ENCODE measurements at places on chromosomes 2 and 18. TPM values are rescaled to one million over a fixed set of nuclear protein-coding genes. Genes with fewer than 3 reads are reported as not detected.

- no peaks in the 10 kb centered on the region for H3K36me3 ChIP-seq
- H3K27ac ChIP-seq, result no peak overlapping the region
- DNase-seq, result no peak
- H3K4me3 ChIP-seq, result no peak overlapping the region
- H3K4me1 ChIP-seq, result no peaks in the 10 kb centered on the region
These were observed 259.4 kb downstream of the GPD2 start for GRCh38 chr2:156695595-156695994.

DNA sequence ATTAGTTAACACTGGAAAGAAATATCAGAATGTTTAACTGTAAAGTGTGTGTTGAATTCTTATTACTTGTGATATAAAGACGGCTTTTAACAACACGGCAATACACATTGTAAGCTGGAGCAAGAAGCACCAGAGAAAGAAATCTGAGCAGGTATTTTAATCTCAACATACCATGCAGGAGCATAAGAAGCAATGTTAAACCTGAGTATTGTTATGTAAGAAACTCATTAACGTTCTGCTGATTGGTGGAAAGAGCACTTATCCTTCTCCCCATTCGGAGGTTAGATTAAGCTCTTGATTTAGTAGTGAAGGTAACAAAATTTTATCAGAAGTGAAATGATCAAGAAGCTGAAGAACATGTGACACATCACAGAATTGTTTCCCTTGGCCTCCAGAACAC is 107.4 kb downstream of the EPC2 start:
- no peaks in the 10 kb centered on the region for H3K36me3 ChIP-seq
- H3K4me3 ChIP-seq, result no peak overlapping the region
- DNase-seq, result no peak

RAB6C gene
- polyA plus RNA-seq, result not detected

GRCh38 chr2:129929321-129930290 is 49.9 kb upstream of the RAB6C start:
- DNase-seq, result no peak
- H3K4me3 ChIP-seq, result no peak overlapping the region
- H3K4me1 ChIP-seq, result no peaks in the 10 kb centered on the region
- H3K27ac ChIP-seq, result no peak overlapping the region

AMER3 gene
- not detected for polyA plus RNA-seq

DNA sequence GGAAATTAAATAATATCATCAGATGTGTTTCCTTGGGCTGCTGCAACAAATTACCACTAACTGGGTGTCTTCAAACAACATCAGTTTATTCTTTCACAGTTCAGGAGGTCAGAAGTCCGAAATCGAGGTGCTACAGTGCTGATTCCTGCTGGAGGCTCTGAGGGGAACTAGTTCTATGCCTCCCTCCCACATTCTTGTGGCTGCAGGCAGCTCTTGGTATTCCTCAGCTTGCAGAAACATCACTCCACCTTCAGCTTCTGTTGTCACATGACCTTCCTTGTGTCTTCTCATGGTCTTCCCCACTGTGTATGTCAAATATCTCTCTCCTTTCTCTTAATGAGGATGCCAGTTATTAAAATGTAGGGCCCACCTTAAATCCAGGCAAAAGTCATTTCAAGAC is 29.3 kb upstream of the DCC start:
- no peaks in the 10 kb centered on the region for H3K27me3 ChIP-seq
- no peak for DNase-seq
- H3K36me3 ChIP-seq, result no peaks in the 10 kb centered on the region

- H3K4me3 ChIP-seq, result no peak overlapping the region
- DNase-seq, result no peak
- no peaks in the 10 kb centered on the region for H3K36me3 ChIP-seq
- H3K27me3 ChIP-seq, result no peaks in the 10 kb centered on the region
- no peak overlapping the region for H3K27ac ChIP-seq
These were observed 79.3 kb upstream of the FAM98A start for GRCh38 chr2:33678436-33678835.

DNA sequence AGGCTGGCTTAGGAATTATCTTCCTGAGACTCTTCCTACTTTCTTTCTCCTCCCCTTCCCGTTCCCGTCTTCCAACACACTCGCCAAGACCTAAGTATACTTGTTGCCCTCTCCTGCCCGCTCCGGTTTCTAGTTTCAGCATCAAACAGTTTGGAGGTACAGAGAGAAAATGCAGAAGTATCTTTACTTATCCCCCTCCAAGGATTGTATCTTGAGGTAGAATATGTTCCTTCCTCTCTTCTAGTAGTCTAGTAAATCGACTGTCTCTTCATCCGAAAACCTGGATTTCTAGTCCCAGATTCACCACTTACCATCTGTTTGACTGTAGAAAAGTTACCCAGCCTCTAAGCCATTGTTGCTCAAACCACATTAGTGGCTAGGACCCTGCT is 755 bp downstream of the EIF4E2 start:
- H3K4me3 ChIP-seq, result peak overlapping the region; percentile 85
- no peaks in the 10 kb centered on the region for H3K36me3 ChIP-seq
- DNase-seq, result no peak
- H3K4me1 ChIP-seq, result no peaks in the 10 kb centered on the region

KIAA2012 gene
- not detected for polyA plus RNA-seq

GRCh38 chr2:207311316-207312005 is 145.7 kb upstream of the KLF7 start:
- no peaks in the 10 kb centered on the region for H3K4me1 ChIP-seq
- H3K27me3 ChIP-seq, result no peaks in the 10 kb centered on the region
- H3K4me3 ChIP-seq, result no peak overlapping the region
- H3K36me3 ChIP-seq, result no peaks in the 10 kb centered on the region

- H3K27ac ChIP-seq, result peak overlapping the region; percentile 29
- H3K4me3 ChIP-seq, result no peak overlapping the region
- peaks cover 35% of the 10 kb centered on the region for H3K4me1 ChIP-seq
- DNase-seq, result no peak
- no peaks in the 10 kb centered on the region for H3K36me3 ChIP-seq
These were observed 22.1 kb upstream of the CATIP start for GRCh38 chr2:218334531-218334930.

DNA sequence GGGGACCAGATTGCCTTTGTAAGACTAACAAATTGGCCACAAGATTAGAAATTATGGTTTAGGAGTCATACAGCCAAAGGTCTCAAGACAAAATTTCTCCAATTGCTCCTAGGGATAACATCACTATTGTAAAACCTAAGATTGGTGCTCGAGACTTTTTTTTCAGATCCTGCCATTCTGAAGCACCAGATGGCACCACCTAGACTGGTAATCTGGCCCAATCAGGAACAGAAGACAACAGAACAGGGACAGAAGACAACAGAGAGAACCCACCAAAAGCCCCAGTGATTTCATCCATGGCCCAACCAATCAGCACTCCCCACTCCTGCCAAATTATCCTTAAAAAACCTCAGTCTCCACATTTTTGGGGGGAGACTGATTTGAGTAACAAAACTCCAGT is 66.8 kb downstream of the LINC00305 start:
- no peak for DNase-seq
- no peaks in the 10 kb centered on the region for H3K27me3 ChIP-seq
- H3K4me3 ChIP-seq, result no peak overlapping the region
- no peaks in the 10 kb centered on the region for H3K4me1 ChIP-seq
- no peak overlapping the region for H3K27ac ChIP-seq

- H3K36me3 ChIP-seq, result no peaks in the 10 kb centered on the region
- no peak overlapping the region for H3K4me3 ChIP-seq
- no peak overlapping the region for H3K27ac ChIP-seq
- DNase-seq, result no peak
- no peaks in the 10 kb centered on the region for H3K27me3 ChIP-seq
These were observed 151.3 kb downstream of the CCDC85A start for GRCh38 chr2:56335101-56335500.

NEU2 gene
- not detected for polyA plus RNA-seq

DNA sequence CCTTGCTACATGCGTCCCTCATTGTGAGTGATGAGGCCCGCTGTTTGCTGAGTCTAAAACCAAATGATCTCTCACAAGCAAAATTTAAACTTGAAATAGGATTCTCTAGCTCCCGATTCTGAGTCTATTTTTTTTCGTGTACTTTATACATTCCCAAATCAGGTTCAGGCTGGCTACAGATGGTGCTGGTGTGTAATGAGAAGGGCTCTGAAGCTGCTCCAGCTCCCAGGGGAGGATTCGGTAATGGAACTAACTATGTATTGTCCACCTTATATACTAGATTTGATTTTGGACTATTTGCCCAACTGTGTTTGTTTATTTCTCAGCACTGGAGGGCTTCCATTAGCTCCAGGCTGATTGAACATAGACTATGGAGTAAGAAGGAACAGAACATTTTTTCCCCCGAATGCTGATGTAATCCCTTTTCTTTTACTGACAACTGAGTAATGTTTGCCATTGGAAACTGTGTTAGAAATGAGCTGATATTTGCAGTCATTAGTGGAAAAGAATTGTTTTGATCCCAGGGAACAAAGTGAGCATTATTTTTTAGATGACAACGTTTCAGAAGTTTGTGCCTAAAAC is 274.0 kb upstream of the FIGN start:
- no peak overlapping the region for H3K4me3 ChIP-seq
- no peaks in the 10 kb centered on the region for H3K4me1 ChIP-seq
- no peaks in the 10 kb centered on the region for H3K27me3 ChIP-seq

GRCh38 chr2:24123922-24124580 is 782 bp downstream of the FAM228B start:
- H3K27ac ChIP-seq, result peak overlapping the region; percentile 90
- H3K4me1 ChIP-seq, result no peaks in the 10 kb centered on the region
- peak overlapping the region; percentile 82 for H3K4me3 ChIP-seq
- H3K27me3 ChIP-seq, result no peaks in the 10 kb centered on the region
- DNase-seq, result peak; percentile 24
- no peaks in the 10 kb centered on the region for H3K36me3 ChIP-seq

DLX2 gene
- not detected for polyA plus RNA-seq

- no peak overlapping the region for H3K27ac ChIP-seq
- H3K4me3 ChIP-seq, result no peak overlapping the region
- no peaks in the 10 kb centered on the region for H3K4me1 ChIP-seq
- no peaks in the 10 kb centered on the region for H3K36me3 ChIP-seq
- no peaks in the 10 kb centered on the region for H3K27me3 ChIP-seq
These were observed 163.9 kb downstream of the TMEFF2 start for GRCh38 chr2:192030856-192031255.

DNA sequence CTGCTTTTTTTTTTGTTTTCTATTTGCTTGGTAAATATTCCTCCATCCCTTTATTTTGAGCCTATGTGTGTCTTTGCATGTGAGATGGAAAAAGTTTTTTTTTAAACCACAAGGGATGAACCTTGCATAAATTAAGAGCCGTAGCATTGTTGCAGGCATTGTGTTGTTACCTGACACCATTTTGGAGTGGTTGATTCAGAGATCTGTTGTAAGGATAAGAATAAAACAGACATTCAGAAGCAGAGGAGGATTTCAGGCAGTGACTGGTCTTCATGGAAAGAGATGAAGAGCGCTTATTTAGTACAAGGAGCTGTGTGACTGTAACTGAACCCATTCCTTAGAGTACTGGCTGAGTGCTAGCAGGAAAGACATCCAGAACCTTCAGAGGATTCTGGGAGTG is 101.2 kb downstream of the LTBP1 start:
- H3K27me3 ChIP-seq, result no peaks in the 10 kb centered on the region
- no peaks in the 10 kb centered on the region for H3K36me3 ChIP-seq
- no peak overlapping the region for H3K4me3 ChIP-seq
- no peak for DNase-seq
- H3K27ac ChIP-seq, result no peak overlapping the region

DNA sequence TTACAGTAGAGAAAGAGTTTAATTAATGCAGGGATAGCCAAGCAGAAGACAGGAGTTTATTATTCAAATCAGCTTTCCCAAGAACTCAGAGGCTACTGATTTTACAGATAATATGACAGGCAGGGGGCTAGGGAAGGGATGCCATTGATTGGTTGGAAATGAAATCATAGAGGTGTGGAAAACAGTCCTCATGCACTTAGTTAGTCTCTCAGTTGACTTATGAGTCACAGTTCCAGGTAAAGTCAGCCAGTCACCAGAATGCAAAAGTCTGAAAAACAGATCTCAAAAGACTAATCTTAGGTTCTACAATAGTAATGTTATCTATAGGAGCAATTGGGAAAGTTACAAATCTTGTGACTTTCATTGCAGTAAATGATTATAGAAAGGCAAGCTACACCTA is 676.4 kb upstream of the CHAC2 start:
- H3K27me3 ChIP-seq, result no peaks in the 10 kb centered on the region
- H3K4me3 ChIP-seq, result no peak overlapping the region
- no peaks in the 10 kb centered on the region for H3K36me3 ChIP-seq
- H3K27ac ChIP-seq, result no peak overlapping the region
- no peaks in the 10 kb centered on the region for H3K4me1 ChIP-seq

DNA sequence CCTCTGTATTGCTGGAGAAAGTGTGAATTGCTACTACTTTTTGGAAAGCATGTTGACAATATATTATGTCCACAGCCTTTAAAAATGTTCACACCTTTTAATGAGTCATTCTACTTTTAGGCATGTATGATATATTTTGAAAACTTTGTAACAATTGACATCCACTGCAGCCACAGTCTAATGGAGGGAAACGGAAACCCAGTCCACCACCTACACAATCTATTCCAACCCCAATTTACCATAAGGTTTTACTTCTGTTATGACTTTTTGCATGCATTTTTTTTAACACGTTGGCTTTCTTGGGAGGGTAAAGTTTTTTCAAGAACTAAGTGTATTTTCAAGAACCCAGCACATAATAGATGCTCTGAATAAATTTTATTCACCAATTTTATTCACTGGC is 38.5 kb upstream of the ATP8B1 start:
- H3K27ac ChIP-seq, result no peak overlapping the region
- H3K36me3 ChIP-seq, result no peaks in the 10 kb centered on the region
- H3K4me3 ChIP-seq, result no peak overlapping the region
- DNase-seq, result peak; percentile 79
- H3K27me3 ChIP-seq, result peaks cover 4% of the 10 kb centered on the region

DNA sequence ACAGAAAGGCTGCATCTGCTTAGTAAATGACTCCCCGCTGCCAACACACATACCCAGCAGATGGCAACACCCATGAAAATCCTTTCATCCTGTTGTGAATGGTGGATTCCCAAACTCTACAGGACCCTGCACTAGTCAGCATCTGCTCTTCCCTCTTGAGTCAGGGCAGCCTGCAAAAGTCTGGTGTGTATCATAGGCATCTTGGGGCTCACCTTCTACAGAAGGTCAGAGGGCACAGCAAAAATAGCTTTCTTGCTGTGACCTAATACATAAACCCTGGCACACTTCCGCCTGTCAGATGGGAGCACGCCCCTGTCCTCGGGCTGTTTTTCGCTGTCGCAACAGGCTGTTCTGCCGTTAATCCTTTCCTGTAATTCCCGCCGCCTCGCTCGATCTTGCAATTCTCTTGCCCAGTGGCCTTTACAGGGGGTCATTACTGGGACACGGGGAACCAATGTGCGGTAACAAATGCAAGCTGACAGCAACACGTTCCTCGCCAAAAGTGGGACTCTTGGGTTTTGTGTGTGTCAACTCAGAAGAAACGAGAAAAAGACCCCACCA is 19.9 kb upstream of the SCYGR1 start:
- peaks cover 25% of the 10 kb centered on the region for H3K4me1 ChIP-seq
- H3K27ac ChIP-seq, result no peak overlapping the region
- H3K36me3 ChIP-seq, result no peaks in the 10 kb centered on the region
- no peaks in the 10 kb centered on the region for H3K27me3 ChIP-seq
- H3K4me3 ChIP-seq, result no peak overlapping the region

DNA sequence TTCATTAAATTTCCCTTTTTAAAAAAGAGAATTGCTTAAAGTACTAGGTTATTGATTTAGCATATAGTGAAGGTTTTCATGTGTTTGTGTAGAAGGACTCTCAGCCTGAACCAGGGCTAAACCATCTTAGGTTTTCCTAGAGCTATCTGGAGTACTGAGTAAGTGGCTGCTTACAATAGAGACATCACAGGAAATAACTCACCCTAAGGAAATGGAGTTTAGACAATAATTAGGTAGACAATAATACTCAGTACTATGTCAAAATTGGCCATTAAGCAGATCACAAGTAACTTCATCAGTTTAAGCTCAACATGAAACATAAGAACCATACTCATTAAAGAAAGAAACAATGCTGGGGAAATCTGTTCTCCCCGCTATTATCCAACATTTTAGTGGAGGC is 240.0 kb downstream of the RND3 start:
- H3K4me3 ChIP-seq, result no peak overlapping the region
- no peaks in the 10 kb centered on the region for H3K4me1 ChIP-seq
- no peak overlapping the region for H3K27ac ChIP-seq
- DNase-seq, result no peak
